ENCODE measurements at places on chromosomes 5 and 9.
A peak's percentile ranks its signal among the peaks of the same experiment; 100 is the strongest.

- DNase-seq = peak; percentile 80
Observed at GRCh38 chr9:5552301-5552700, 42.0 kb downstream of the PDCD1LG2 start.

- peak; percentile 81 for DNase-seq
Observed at GRCh38 chr9:115115117-115115880, 2.7 kb downstream of the TNC start.

DNA sequence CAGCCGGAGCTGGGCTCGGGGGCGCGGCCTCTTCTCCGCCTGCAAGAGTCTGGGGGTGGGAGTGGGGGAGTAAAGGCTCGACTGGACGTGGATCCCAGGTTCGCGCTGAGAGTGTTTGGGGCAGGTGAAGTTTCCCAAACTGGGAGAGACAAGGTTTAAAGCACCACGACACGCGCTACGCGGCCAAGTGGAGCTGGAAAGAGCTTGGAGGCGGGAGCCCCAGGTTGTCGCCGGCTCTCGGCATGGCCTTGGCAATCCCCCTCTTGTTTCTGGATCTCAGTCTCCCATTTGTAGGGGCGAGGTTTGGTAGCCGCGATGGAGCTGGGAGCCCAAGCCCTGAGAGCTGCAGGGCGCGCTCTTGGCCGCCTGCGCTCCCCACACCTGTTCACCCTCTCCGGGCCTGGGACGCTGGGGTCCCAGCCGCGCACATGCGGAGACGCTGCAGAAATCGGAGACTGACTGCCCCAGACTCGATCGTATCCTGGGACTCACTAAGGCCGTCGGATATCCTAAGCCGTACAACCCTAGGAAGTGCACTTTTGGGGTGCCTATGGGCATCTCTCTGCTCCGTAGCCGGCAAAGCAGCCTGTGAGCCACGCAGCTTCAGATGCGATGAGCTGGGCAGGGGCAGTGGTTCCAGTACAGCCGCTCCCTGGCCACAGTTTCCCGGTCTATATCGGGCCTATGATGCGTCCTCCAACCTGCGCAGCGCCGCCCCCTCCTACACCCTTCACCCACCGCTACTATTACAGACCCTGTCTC, 937 bp downstream of the TMOD1 start:
- DNase-seq = no peak

- DNase-seq = no peak
Observed at GRCh38 chr9:136845465-136846260, 3.4 kb downstream of the AJM1 start.

DNA sequence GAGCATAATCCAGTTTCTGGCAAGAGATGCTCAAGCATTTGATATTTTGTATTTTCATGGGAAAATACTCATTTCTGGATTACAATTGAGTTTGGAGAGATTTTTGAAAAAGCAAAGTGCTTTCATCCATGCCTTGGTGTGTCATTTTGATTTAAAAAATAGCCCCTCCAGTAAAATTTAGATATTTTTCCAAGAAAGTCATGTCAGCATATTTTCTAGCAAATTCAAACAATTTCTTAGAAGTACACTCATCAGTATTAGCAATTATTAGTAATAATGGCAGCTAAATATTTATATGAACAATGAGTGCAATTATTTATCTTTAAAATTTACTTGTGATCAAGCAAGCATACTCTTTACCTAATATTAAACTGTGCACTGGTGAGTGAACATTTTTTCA, 102.2 kb upstream of the TMEM161B start:
- DNase-seq = no peak

GRCh38 chr9:22919423-22919822, 472.8 kb downstream of the DMRTA1 start:
- DNase-seq = no peak

GRCh38 chr5:177455036-177455660, 8.5 kb downstream of the PRR7 start:
- peak; percentile 74 for DNase-seq

GRCh38 chr5:140147460-140147859, 21.7 kb downstream of the IGIP start:
- no peak for DNase-seq

DNA sequence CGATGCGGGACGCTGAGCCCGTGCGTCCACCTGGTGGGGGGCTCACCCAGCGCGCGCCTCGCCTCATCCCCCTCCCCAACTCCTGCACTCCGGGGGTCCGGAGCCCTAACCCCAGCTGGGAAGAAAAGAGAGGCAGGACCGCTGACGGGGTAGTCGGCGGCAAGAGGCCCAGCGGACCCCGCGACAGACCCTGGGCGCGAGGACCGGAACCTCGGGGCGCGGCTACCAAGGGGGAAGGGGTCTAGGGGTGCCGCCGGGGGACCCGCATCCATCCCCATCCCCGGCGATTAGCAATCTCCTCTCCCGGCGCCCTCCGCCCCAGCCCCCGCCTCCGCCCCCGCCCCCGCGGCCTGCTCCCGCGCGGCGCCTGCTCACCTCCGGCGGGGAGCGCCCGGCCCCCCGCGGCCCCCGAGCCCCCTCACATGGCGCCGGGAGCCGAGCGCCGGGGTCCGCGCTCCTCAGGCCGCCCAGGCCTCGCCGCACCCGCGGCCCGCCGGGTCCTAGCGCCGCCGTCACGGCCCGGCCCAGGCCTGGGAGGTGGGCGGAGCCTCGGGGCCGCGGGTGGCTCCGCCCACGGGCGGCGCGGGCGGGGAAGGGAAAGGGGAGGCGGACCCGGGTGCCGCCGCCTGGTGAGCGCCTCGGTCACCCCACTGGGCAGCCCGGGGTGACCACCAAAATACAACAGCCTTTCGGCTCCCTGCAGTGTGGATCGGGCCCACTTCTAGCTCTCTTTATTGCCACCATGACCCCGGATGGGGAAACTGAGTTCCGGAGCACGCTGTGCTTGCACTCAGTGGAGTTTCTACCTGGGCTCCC, at the start of gene ST6GALNAC6:
TSS of gene ST6GALNAC6 (minus strand) at position 476 of the 816 bp plus-strand sequence. CDS start 1,622 bp downstream, outside the sequence.
- DNase-seq = peak; percentile 77

DNA sequence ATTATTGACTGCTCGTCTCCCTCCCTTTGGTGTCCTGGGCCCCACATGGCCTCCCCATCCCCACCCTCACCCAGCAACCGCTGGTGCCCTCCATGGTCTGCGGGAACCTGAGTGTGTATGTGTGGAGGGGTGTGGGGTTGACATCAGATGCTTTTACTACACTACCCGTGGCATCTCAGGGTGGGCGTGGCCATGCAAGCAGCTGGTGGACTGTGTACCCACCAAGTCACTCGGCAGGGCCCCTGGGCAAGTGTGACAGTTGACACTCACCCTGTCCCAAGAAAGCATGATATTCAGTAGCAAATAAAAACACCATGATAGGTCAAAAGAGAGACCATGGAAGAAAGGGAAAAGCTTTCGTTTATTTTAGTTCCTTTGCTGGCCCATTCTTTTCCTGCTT, 7.4 kb upstream of the NXNL2 start:
- DNase-seq = no peak

DNA sequence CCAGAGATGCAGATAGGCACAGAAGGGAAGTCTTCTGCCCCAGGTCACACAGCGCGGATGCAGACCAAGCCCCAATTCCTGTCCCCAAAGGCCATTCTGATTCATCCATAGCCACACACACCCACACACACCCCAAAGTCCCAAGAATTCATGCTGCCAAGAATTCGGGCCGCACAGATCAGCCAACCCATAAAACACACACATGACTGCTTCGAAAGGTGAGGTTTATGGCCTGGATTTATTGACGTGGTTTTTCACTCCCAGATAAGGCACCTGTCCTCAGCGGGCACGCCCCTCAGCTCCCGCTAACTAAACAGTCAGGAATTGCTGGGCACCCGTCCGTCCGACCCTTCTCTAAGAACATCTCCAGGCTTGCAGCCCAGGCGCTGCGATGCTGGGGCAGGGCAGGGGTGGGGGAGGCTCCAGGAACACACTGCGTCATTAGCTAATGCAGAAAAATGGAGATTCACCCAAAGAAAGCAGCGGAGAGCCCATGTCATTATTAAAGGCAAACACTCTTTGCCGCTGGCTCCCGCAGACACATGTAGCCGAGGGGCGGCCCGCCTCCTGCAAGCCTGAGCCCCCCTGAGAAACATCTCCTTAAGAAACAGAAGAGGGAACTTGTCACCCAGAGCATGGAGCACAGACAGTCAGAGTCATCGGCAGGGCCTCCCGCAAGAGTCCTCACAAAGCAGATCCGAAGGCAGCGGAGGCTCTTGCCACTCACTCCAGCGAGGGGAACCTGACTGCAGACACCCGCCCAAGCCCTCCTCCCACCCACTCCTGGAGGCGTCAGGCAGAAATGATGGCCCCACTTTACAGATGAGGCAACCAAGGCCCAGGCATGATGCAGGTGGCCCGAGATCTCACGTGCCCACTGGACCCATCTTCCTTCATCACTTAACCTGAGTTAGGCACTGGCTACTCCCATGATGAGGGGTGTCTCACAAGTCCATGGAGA, 19.9 kb downstream of the VAV2 start:
- DNase-seq = no peak

DNA sequence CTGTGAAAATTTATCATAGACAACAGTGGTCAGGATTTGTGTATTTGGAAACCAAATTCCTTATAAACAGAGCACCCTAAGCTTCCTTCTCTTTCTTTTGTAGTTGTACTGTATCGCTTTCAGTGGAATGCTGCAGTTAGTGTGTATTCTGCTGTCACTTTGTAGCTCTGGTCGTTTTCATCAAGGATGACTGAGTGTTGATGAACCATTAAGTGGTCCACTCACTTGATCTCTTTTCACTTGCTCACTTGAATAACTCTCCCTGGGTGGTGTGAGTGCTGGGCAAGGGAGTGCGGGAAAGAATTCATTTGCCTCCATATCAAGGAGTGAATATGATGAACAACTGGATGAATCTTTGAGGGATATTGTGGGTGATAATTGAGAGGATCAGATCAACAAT, 1225.7 kb upstream of the WWC1 start:
- DNase-seq = no peak

GRCh38 chr9:110217656-110218099, 9.7 kb upstream of the C9orf152 start:
- peak; percentile 50 for DNase-seq

DNA sequence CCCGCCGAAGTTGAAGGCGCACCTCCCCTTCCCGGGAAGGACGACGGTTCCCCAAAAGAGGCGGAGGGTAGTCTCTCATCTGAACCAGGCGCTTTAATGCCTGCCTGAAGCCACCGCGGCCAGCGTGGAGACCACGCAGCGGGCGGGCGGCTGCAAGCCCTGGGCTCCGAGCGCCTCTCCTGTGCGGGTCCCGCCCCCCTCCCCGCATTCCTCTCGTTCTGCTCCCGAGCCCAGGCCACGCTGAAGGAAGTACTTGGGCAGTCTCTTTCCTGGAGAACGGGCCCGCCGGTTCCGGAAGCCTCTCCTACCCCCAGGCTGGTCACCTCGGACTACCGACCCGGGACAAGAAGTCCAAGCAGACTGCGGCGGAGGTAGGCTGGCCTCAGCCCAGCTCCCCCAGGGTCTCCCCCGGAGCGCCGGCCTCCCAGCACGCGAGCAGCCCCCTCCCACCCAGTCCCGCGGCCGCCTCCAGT, 571 bp downstream of the PPIC start:
- DNase-seq = peak; percentile 45

DNA sequence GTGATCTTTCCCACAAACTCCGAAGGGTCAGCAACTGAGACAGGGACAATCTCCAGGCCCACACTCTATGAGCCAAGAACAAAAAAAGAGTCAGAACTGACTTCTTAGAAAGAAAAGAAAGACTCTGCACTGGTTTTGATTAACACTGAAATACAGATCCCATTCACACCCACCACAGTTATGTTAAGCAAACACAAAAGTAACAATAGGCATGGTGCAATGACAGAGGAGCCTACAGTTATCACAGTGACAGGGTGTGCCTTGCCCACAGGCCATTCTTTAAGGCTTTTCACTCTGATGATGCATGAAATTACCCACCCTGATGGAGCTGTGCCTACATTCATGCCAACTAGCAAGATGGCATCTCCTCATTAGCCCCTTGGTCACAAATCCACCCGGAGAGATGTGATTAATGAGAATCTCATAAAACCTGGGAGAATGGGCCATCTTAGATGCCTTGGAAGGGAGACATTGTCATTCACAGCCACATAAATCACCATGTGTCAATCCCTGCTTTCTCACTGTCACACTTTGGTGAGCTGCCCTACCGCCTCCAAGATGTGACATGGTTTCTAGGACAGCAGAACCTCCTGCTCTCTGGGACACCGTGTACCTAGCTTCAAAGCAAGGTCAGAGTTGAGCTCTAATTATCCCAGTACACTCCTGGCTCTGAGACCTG, 27.6 kb upstream of the FSTL4 start:
- no peak for DNase-seq

DNA sequence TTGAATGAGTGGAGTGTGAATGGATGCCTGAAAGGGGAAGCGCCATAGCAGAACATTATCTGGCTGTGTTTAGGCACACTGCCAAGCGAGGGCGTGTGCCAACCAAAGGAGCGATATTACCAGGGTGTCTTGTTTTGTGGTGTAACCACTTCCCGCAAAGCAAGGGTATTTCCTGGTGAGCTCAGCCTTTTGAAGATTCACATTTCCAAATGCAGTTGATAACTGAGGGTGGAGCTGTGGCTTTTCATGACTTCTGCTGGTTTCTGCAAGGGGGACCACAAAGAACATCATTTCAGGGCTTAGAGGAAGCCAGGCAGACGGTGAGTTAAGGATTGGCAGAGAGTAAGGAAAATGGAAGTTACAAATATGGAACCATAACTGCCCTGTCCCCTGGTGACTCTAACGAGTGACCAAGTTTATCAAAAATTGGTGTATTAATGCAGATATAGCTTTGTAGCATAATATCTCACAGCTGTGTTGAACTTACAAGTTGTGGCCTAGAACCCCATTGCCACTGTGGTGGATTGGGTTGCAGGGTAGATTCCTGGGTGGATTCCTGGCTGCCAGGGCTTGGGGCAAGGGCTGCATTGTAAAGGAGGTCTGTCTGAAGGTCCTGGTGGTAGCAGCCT, 71.4 kb downstream of the RALGPS1 start:
- DNase-seq = peak; percentile 74

- no peak for DNase-seq
Observed at GRCh38 chr5:139051392-139051791, 146.8 kb downstream of the SIL1 start.

- DNase-seq = no peak
Observed at GRCh38 chr9:128362774-128363173, 8.4 kb upstream of the URM1 start.

GRCh38 chr5:3342271-3343100, 253.1 kb upstream of the IRX1 start:
- no peak for DNase-seq

DNA sequence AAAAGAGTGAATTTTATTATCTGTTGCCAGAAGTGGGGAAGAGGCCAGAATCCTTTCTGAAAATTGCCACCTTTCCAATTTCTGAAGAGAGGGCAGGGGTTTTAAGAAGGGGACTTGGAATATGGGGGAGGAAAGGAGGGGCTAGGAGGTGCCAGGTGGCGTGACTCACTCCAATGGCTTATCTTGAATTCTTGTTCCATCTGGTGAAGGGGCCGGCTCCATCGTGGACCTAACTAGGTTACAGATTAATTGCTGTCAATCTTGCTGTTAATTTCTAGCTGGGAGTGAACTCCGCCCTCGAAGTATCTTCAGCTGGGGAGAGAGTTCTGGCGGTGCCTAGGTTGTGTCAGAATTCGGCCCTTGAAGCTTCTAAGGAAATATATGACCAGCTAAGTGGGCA, 138.7 kb downstream of the YTHDC2 start:
- DNase-seq = no peak
